ENCODE measurements at places on chromosomes 2 and 18. TPM values are rescaled to one million over a fixed set of nuclear protein-coding genes. Genes with fewer than 3 reads are reported as not detected.

DNA sequence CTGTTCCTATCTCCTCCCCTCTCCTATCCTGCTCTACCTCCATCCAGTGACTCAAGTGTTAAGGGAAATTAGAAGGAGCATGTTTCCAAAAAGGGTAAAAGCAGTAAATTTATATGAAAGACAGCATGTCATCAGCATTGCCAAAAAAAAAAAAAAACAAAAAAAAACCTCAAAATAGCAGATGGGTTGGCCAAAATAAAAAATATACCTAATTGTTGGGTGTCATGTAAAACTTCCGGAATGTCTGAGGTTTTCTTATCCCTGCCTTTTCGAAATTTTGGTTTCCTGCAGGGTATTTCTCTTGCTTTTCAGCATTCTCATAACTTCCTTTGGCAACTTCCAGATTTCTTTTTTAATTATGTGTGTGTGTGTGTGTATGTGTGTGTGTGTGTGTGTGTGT, 241.6 kb upstream of the FN1 start:
- no peak for DNase-seq

DNA sequence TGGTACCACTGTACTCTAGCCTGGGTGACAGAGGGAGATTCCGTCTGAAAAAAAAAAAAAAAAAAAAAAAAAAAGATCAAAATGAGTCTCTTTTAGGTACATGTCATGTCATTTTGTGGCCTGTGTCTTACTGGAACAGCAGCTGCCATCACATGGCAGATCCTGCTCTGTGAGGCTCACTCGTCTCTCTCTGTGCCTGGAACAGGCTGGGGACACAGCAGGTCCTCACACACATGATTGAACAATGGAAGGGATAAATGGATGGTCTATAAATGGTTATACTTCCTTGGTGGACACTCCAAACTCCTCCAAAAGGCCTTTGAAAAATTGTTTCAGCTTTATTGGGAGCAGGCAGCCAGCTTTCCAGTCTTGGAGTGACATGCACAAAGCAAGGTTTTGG, 236.2 kb upstream of the COPS8 start:
- no peak for DNase-seq

GRCh38 chr18:71047882-71048281, 759.0 kb downstream of the SOCS6 start:
- peak; percentile 68 for DNase-seq

DNA sequence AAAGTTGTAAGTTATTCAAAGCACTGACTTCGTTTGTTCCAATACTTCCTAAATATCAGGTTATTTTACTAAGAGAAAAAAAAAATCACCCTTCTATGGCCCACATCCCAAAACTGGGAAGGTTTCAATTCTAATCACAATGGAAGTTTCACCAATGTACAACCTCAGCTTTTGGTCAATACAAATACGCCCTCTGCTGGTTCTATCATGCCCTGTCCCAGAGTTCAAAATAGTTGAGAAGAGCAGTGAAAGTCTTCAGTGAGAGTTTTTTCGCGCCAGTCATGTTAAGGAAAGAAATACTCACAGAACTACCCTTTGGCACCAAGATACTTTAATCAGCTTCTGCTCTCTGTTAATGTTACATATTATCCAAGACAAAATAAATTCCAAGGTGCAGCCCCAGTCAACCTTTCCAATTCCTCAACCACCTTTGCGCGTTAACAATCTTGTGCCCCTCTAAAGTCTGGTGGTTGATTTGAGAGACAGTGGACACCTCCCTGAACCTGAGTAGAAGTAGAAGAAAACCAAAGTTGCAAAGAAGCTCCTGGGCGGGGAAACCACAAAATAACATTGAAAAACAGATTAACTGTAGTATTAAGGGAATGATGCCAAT, 59.9 kb downstream of the SUMO1 start:
- DNase-seq = peak; percentile 70

- DNase-seq = no peak
These were observed 95.1 kb upstream of the SERPINE2 start for GRCh38 chr2:224134003-224134734.

GRCh38 chr2:231819447-231820042, 33.3 kb downstream of the COPS7B start:
- no peak for DNase-seq

DNA sequence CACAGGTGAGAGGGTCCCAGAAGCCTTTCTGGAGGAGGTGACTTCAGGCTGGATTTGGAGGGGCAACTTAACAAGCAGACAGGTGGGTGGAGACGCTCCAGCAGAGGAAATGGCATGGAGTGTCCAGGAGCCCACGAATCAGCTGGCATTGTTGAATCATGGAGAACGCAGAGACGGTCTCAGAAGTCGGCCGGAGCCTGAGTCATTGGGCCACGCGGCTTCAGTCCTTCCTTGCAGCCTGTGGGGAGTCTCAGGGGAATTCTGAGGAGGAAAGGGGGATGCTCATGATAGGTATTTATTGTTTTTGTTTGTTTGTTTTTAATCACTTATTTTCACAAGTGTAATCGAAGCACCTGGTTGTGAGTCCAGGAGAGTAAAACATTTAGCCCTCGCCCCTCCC, 184.6 kb upstream of the HDAC4 start:
- no peak for DNase-seq

GRCh38 chr2:143473216-143473615, 344.0 kb downstream of the ARHGAP15 start:
- DNase-seq = peak; percentile 51

DNA sequence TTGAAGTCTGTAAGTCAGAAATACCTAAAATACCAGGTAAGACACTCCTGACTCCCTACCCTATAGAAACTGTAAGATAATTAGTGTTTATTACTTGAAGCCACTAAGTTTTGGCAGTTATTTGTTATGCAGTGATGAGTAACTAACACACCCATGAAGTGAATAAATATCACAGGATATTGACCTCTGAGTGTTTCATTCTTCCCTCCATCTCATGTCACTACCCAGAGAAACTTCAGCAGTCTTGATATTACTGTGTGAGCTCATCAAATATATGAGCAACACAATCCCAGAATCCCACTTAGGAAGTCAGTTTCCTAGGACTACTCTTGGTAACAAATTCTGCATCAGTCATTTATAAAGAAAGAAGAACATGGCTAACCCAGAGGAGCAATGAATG, 529.7 kb downstream of the FBXO15 start:
- DNase-seq = no peak

DNA sequence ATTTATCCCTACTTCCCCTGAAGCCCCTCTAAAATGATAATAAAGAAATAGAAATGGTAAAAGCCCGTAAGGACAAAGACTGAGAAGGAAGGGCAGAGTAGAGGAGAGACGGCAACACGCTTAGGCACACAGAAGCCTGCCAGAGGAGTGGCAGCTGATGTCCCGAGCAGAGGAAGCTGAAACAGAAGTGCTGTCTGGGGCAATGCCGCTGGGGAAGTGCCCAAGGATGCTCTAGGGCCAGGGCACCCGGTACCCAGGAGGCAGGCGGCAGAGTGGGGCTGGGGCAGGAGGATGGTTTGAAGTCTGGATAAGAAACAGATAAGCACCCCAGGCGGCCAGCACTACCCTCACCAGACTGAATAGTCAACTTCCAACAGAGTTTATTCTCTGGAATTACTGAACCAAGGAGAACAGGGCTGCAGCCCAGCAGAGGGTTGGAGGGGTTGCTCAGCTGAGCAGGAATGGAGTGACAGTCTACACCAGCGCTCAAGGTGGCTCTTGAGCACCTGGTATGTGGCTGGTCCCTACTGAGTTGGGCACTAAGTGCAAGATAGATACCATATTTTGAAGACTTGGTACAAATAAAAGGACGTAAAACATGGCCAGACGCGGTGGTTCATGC, 22.4 kb downstream of the TMEM37 start:
- DNase-seq = no peak

GRCh38 chr2:177602611-177603164, 210.1 kb downstream of the AGPS start:
- DNase-seq = no peak

DNA sequence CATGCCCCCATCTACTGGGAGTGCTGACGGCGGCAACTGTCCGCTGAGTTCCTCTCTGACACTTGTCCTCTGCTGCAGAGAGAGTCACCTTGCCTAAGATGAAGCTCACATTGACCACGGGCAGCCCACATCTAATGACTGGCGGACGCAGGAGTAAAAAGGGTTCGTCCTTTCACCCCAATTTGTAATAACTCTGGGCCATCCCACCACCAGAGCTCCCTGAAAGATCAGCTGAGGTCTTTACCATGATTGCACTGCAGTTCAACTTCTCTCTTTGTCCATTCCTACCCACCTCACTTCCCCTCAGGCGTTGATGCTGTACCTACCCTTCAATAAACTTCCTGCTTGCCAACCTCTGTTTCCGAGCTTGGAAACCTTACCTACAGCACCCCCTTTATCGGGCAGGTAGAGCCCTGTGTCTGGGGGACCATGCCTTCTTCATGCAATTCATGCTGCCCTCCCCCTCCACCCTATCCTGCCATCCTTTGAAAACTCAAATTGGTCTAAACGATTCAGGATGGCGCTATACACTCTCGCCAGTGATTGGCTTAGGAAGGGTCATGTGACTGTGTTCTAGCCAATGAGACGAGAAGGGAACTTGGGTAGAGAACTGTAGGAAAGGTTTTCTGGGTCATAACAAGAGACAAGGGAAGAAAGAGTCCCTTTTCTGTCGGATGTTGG, 10.3 kb upstream of the B3GNT2 start:
- DNase-seq = no peak

- DNase-seq = no peak
These were observed 16.3 kb downstream of the CDC42EP3 start for GRCh38 chr2:37654932-37655841.

GRCh38 chr2:156399950-156400705, 36.1 kb upstream of the GPD2 start:
- no peak for DNase-seq

DNA sequence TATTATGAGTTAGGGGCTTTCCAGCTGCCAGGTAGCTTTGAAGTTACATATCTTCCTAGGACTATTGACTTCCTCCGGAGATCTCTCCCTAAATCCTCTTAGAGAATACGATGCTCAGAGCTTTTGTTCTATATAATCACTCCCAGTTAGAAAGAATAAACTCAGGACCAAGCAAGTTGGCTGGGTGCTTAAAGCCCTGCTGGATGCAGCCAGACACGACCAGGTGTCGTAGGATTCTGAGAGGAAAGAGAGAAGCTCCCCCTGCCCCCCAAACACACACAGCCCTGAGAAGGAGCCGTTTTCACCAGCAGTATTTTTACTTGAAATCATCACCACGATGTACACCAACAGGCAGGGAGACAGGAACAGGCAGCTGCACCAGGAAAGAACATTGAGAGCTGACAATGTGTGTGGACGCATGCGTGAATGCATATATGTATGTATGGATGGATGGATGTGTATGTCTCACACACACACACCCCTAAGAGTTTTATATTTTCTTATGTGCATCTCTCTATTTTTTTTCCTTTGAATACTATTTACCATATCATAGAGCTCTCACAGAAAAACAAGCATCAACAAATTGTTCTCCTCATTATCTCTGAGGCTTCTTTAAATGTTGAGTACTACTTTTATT, 382.6 kb downstream of the EPHA4 start:
- no peak for DNase-seq

DNA sequence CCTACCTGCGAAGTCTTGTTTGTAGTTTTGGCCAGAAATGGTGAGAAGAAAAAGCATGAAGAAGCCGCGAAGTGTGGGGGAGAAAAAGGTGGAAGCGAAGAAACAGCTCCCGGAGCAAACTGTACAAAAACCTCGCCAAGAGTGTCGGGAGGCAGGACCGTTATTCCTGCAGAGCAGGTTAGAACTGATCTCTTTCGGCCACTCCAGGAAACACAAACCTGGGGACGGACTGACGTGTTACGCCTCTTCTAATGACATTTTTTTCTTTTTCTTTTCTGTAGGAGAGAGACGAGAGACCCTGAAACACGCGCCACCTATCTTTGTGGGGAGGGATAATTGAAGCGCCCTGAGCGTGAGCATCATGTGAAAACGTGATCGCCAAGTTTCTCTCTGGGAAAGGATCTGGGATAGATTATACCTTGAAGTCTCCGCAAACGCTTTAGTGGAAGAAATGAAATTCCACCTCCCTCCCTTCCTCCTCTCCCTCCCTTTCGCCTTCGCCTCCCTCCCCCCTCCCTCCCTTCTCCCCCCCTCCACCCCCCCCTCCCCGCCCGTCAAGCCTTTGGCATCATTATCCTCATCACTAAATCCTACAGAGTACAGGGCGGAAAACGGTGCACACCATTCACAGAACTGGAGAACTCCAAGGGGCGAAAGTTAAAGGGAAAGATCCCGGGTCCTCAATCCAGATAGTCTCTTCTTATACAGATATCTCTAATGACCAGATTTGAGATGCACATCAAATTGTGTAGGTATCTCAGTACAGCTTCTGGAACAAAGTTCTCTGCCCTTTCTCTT, at the start of gene ZEB2:
Gene ZEB2 (minus strand): TSS at position 186 of the 798 bp plus-strand sequence. CDS start 2,769 bp downstream, outside the sequence.
- peak; percentile 87 for DNase-seq

- DNase-seq = peak; percentile 9
These were observed 131.5 kb downstream of the ATP9B start for GRCh38 chr18:79200546-79201268.

GRCh38 chr2:233338046-233338445, 16.2 kb upstream of the DGKD start:
- DNase-seq = no peak

- DNase-seq = no peak
These were observed 31.7 kb downstream of the ONECUT2 start for GRCh38 chr18:57466745-57467409.

DNA sequence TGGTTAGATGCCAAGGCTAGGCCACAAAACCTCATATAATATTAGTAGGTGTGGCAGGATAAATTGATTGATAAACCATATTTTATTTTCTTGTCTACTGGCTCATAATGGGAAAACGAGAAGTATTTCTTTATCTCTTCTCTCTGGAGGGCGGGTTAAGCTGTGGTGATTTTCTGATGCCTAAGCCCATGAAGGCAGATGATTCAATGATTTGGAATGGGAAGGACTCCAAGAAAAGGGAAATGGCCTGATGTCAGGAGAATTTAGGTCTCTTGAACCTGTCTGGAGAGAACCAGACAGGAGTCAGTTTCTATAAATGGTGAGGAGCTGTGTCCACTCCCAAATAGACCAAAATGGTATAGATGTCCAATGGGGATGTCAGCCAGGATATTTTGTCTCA, 18.7 kb upstream of the MAP4K3 start:
- DNase-seq = no peak

DNA sequence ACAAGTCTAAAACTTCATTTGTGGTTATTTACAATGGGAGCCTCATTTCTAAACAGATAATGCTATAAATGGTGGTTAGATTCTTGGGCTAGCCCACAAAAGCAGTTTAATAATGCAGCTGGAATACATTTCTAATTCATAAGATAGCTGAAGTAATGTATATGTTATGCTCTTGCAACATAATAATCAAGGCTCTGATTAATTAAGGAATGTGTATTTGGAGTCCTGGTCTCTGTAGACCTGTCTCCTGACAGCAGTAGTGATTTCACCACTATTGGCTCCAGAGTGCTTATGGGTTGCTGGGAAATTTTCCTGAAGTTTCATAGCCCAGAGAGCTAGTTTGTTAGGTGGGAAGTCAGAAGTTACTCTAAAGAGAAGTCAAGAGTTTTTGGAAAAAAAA, 21.3 kb upstream of the CDC42EP3 start:
- no peak for DNase-seq

Gene HIBCH
- 24.7 TPM for total RNA-seq

Gene SEPTIN10
- 105 TPM for total RNA-seq

Gene MALL
- 114 TPM for total RNA-seq

Gene AFF3
- total RNA-seq = 0.16 TPM

Gene C1QL2
- not detected for total RNA-seq

Gene LYG2
- not detected for total RNA-seq

Data from endothelial cell of umbilical vein (primary cell).